ENCODE measurements at places on chromosomes 4 and X. TPM values are rescaled to one million over a fixed set of nuclear protein-coding genes. Genes with fewer than 3 reads are reported as not detected.

The MAGED2 gene
- total RNA-seq: 123 TPM

The FAM184B gene
- total RNA-seq: not detected

The SLC6A14 gene
- total RNA-seq: 37.3 TPM

The CT45A1 gene
- total RNA-seq: not detected

The OTUD6A gene
- total RNA-seq: not detected

The MAP3K15 gene
- not detected for total RNA-seq

The P2RY10 gene
- not detected for total RNA-seq

The TBCK gene
- 16.0 TPM for total RNA-seq

The SAGE1 gene
- total RNA-seq: not detected

The C1QTNF7 gene
- not detected for total RNA-seq

The INTS6L gene
- 5.4 TPM for total RNA-seq

The NR3C2 gene
- total RNA-seq: 0.14 TPM

The SERTM2 gene
- not detected for total RNA-seq

The NKAP gene
- 6.0 TPM for total RNA-seq

The IL13RA1 gene
- 28.1 TPM for total RNA-seq

The RNF175 gene
- total RNA-seq: not detected

The ADH1A gene
- not detected for total RNA-seq

The CPZ gene
- not detected for total RNA-seq

The MAGEB6 gene
- not detected for total RNA-seq

The CLTRN gene
- total RNA-seq: 0.46 TPM

The TDO2 gene
- total RNA-seq: not detected

Data from airway epithelial cell (primary cell).